ENCODE measurements at places on chromosomes 7 and 10.

- DNase-seq = no peak
These were observed 83.0 kb downstream of the BEND7 start for GRCh38 chr10:13445656-13446400.

DNA sequence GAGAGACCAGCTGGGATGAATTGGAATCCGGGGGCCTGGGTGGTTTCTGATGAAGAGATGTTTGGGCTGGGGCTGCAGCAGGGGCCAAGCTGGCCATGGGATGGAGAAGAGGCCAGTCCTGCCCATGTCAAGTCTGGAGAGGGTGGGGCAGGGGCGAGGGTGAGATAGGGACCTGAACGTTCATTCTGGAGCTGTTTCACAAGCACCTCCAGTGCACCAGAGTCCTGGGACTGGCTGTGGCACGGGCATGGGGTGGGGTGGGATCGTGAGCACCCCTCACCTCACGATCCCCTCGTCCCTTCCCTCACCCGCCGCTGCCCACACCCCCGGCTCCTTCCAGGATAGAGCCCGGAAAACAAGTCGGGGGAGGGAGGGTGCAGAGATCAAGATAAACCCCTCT lies 25.8 kb upstream of the PSMG3 start:
- no peak for DNase-seq

DNA sequence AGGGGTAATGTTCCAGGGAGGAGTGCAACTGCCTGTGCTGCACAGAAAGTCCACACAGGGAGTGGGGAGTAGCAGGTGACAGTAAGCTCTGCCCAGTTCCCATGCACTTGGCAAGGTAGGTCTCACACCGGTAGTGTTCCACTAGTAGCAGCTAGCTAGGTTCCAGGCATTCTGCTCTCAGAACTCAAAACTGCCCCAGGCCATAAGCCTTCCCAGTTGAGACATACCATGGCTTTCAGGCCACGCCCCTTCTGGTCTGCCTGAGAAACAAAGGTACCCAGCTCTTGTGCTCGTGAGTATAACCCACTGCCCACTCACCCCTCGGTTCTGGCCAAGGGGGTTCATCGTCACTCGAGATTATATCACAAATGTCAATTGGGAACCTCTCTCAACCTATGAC lies 12.6 kb downstream of the CASP7 start:
- no peak for DNase-seq

- no peak for DNase-seq
These were observed 137.7 kb upstream of the MDFIC start for GRCh38 chr7:114784177-114784576.

DNA sequence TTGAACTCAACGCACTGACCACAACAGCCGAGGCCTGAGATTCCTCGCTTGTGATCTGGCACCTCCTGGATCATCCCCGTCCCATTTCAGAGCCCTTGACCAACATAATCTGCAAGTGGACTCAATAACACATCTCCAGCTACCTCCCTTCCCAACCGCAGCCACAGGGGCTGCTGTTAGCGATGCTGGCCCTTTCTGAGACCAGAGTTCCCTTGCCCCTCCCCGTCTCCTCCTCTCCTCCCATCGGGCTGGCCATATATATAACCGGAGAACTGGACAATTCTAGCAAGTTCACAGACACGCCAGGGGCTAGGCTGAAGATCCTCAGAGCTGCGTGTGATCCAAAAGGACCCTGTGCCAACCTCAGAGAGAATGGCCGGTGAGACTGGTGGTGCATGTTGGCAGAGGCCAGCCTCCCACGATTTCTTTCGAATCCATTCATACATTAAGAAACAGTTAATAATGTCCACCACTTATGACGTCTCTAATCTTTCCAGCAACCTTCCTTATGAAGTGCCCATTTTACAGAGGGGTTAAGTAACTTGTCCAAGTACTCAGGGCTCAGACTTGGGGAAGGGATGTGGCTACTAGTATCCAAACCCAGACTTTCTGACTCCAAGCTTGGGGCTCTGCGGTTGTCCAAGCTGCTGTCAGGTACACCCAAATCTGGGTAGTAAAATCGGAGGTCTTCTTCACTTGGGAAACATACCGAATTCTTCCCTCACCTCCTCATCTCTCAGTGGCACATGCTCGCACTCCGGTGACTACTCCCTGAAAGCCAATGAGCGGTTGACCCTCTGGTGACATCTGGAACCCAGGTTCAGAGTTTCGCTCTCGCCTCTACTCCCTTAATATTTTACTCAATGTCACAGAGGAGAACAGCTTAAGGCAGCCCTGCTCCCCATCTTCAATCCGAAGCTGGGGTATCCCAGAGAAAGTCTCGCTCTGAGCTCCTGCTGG lies 11.2 kb upstream of the FEZF1 start:
- DNase-seq = no peak

- DNase-seq = no peak
These were observed 32.2 kb upstream of the ITGB8 start for GRCh38 chr7:20298486-20298901.

Measured in HEK293T (cell line).